Activated naive CD8-positive, alpha-beta T cell treated with anti-CD3 and anti-CD28 coated beads, Interleukin-2, amount 50 U/mL, for 24 hours (primary cell): ENCODE measurements at places on chromosomes 11 and 22.

DNA sequence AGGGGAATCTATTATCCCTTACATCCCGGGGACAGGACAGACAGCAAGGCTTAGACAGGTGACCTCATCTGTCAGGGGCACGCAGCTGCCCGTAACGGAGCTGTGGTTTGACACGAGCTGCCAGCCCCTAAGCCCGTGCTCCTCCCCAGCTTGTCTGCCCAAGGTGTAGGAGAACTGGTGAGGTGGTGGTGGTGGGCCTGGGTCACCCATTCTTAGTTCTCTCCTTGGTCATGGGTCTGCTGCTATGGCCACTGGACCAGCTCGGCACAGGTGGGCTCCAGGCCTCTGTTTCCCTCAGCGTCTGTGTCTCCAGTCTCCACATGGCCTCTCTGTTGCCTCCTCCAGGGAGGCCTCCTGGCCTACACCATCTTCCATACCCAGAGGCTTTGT lies 5.4 kb downstream of the PARVG start:
- no peak for DNase-seq

DNA sequence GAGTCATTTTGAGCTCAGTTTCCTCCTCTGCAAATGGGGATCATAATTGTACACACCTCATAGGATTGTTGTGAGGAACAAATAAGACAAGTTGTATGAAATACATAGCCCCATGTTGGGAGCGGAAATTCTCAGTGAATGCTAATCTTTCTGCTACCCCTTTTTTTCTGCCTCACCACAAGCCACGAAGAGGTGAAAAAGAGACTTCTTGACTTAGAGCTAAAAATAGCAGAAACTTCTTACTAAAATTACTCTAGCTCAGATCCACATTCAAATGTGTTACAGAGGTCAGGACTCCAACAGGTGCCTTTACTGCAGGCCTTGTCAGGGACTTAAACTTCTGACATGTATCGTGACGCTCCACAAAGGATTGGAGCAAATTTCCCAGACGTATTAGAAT lies 128.5 kb downstream of the MIAT start:
- no peak for DNase-seq

GRCh38 chr22:25281675-25282345 lies 62.4 kb downstream of the CRYBB2 start:
- no peak for DNase-seq

DNA sequence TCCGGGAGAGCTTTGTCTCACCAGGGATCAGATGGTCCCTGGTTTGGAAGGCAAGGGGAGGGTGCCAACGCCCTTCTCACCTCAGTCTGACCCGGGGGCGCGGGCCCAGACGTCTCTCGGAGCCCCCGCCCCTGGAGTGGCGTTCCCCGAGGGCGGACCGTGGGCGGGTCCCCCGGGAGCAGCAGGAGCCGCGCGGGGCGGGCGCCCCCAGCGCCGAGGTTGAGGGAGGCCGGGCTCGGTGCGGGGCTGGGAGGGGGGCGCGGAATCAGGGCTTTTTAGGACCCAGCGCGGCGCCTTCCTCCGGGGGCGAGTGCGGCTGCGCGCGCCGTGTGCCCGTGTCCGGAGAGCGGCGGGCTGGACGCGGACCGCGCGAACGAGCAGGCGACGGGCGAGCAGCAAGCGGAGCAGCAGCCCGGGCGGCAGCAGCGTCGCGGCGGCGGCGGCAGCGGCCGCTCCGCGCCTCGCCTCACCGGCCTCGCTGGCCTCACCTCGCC lies at the start of gene KCNC1:
Gene KCNC1 (plus strand): TSS at position 364 of the 494 bp plus-strand sequence. CDS start 1,222 bp downstream, outside the sequence.
- DNase-seq = no peak

GRCh38 chr11:4543561-4543960 lies 1.4 kb upstream of the OR52M1 start:
- no peak for DNase-seq

DNA sequence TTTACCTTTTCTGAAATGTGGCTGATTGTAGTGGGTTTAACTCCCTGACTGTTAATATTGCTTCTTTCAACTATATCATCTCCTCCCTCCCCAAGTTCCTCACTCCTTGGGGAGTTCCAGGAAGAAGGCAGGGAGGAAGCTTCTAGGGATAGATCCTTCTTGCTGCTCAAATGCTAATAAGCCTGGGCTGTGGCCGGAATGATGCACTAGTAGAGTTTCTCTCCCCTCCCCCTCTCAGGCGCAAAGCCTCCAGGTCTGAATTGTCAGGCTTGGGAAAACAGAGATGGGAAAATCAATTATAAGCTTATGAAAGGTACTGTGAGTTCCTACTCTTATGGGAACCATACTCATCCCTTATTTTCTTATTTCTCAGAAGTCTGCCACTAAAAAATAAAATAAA lies 30.8 kb downstream of the FEZ1 start:
- no peak for DNase-seq

GRCh38 chr11:109870297-109870696 lies 222.9 kb upstream of the ZC3H12C start:
- no peak for DNase-seq

DNA sequence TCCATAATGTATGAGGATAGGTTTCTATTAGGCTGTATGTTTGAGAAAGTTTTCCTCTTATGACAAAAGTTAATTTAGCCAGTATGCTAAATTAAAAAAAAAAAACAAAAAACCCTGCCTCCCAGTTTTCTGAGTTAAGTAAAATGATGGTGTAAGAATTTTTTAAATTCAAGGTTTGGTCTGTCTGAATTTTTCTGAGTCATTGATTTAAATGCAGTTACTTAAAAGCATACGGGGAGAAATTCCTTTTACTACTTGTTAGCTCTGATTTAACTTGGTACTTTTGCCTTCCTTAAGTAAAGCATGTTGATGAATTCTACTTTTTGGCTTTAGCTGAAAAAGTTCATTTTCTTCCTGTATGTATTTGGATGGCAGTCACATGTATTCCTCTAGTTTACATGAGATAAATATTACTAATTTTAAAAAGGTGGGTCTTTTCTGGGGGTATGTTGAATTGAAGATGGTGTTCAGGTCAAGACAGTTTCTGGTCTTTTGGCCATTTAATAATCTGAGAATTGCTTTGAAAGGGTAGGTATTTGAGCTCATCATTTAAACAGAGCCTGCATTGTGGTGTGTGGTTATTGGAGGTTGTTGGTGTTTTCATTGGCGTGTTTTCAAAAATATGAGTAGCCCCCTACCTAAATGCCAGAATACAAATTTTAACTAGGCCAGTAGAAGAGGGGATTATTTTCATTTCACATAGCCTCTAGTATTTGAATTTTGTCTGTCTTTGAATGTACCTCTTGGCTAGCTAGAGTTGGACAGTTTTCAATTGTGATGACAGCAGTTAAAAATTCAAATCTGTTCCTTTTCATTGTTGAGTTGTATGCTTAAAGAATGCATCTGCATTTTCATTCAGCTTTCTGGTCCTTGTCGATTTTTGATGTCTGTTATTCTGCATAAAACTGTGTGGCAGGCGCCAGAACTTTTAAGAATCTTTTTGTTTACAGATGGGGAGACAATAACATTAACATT lies 64.7 kb downstream of the MTMR3 start:
- DNase-seq = no peak

GRCh38 chr11:113444502-113445123 lies 30.6 kb downstream of the DRD2 start:
- DNase-seq = no peak

DNA sequence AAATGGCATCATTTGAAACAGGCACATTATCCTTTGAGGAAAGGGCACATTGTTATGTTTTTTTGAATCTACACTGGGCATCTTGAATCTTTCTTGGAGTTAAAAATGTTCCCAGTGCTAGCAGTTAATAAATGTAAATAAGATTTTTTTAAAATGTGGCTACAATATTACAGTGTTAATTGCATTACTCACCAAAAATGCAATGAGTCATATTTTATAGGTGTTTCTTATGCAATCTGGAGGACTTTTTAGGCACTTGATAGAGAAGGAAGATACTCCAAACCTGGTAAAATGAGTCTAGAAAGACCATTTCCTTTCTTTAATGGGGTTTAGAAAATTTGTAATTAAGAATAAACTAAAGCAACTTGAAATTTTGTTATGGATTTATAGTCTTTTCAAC lies 238.0 kb downstream of the METTL15 start:
- DNase-seq = no peak

GRCh38 chr11:68424101-68424632 lies 36.4 kb upstream of the PPP6R3 start:
- DNase-seq = no peak

- no peak for DNase-seq
Observed at GRCh38 chr11:47593934-47594855, at the start of gene C1QTNF4. Gene C1QTNF4, minus strand, starts transcription at chr11:47594411. Its CDS starts 3,601 bp downstream, at chr11:47590810.

DNA sequence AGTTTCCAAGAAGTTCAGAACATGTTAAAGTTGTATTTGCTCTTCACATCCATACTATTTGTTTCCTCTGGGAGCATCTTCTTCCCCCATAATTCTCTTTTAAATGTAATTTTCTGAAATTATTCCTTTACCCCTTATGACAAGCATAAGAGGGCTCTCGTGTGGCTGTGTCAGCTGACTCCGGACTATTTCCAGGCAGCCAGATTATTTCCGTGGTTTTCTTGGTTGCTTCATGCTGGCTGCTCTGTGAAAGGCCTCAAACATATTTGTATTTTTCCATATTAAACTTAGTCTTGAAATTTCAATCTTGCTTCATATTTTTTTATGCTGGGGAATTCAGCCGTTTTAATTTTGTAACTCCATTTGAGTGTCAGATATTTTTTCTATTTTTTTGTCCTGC lies 2.8 kb upstream of the MMP1 start:
- no peak for DNase-seq

DNA sequence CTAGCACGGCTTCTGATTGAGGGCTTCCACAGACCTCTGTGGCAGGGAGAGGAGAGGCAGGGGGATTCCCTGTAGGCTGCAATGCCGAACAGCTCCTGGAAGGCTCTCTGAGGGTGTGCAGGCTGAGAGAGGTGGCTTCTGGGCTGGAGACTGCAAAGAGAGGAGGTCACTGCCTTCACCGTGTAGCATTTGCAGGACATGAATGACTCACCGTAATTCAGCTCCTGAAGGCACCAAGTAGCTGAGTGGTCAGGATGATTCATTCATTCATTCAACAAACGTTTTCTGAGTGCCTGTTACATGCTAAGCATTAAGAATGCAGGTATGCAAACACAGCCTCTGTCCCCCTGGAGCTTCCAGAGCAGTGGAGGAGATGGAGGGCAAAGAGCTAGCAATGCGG lies 18.0 kb upstream of the EIF3D start:
- DNase-seq = no peak

DNA sequence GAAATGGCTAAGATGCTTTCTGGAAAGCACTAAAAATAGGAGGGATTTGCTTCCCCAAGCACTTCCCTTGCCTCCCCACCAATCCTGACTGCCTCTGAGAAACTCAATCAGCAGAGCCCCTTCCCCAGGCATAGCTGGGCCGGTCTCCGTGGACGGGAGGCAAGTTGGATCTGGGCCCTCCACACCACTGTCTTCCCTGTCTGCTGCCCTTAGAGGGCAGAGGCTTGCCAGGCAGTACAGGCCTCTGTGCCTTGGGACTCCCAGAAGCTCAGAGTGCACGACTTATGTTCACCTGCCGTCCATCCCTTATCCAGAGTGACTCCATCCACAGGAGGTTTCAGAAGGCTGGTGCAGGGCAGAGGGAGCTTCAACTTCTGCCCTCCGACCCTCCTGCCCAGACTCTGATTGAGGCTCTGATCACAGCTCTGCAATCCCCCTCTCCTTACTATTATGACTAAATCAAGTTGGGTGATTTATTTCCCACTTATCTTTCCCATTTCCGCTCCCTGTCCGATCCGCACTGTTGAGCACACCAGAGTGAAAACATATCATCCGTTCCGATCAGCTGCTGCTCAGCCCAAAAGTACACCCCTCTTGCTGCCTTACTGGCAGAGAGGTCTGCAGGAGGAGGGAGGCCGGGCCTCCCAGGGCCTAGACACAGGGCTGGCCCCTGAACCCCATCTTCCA lies 71.8 kb downstream of the DSCAML1 start:
- DNase-seq = no peak

DNA sequence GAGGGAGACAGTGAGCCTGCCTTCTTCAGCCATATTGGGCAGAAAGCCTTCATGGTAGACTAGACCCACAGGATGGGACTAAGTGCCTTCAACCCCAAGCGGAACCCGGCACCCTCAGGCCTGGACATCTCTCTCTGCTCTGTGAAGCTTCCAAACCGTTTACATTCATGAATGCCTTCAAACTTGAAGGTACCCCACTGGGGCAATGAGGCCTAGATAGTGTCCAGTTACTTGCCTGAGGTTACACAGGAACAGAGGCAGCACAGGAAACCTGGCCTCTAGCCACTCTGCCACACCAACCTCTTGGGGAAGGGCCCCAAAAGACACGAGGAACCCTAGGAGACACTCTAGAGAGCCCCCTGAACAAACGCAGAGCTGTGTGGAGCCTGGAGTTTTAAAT lies 14.5 kb upstream of the CYP2R1 start:
- DNase-seq = no peak

GRCh38 chr22:35606916-35607315 lies 10.2 kb downstream of the MB start:
- DNase-seq = no peak

- no peak for DNase-seq
Observed at GRCh38 chr11:112728288-112728687, 232.9 kb upstream of the NCAM1 start.

DNA sequence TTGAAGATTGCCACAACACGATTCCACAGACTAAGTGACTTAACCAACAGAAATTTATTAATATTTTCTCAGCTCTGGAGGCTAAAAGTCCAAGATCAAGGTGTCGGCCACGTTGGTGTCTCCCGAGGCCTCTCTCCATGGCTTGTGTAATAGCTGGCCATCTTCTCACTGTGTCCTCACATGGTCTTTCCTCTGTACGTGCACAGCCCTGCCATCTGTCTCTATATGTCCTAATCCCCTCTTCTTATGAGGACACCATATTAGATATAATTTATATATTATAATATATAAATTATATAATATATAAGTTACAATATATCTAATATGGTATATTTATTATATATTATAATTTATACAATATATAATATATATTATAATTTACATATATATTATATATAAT lies 25.1 kb upstream of the SCGB1A1 start:
- DNase-seq = no peak

DNA sequence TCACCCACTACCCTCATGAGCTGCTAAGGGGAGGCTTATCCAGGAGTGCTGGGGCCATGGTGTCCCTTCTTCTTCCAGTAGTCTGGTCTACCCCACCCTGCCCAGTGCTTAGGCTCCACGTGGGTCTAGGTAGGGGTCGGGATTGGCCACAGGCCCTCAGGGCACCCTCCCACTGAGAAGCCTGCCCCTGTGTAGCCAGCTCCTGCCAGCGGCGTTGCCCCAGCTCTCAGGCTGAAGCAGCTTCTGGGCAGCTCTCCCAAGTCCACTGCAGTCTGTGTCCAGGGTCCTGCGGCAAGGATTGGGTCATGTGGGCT lies 24.0 kb upstream of the RIC3 start:
- no peak for DNase-seq

GRCh38 chr11:12762278-12762677 lies 88.1 kb downstream of the TEAD1 start:
- DNase-seq = no peak
